ENCODE measurements at places on chromosomes 1 and 21.

DNA sequence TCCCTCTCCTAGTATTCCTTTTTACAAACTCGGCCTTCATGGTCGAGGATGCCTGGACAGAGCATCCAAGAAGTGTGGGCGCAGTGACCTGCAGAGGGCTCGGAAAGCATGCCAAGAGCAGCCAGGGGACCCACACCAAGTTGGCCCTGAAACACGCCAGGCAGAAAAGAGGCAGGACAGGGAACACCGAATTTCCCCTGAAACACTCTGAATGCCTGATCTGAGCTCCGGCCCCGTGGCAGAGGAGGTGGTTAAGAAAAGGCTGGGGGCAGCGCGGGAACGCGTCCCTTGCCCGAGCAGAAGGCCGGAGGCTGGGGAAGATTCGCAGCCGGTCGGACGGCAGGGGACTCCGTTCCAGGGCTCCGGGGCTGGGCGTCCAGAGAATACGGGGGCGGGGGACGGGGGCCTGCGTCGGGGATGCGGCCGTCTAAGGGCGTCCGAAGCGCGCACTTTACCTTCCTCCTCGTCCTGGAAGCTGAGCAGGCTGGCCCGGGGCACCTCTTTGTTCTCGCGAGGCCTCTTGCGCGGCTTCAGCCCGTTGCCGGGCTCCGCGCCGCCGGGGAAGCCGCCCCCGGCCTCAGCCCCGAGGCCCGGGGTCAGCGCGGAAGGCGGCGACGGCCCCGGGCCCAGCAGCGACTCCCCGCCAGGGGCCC lies 558 bp downstream of the PAXBP1 start:
- peak; percentile 55 for DNase-seq

GRCh38 chr1:37858931-37859506 lies 373 bp downstream of the MTF1 start:
- DNase-seq: peak; percentile 17

- no peak for DNase-seq
Observed at GRCh38 chr1:243793298-243793697, 56.7 kb downstream of the AKT3 start.

DNA sequence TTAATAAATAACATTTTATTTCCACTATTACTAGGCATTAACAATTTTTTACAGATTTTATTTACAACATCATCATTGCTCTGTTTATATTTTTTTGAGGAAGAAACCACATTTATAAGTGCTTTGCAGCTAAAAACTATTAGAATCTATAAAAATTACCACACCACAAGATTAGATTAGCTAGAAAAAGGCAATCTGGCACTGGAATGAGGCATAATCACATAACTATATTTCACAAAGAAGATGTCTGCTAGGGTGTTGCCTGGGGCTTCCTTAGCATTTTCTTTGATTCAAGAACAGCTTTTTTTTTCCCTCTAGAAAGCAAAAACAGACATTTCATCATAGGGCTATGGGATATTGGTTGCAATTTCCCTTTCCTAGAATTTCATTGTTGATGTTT lies 2169.2 kb downstream of the MRPL39 start:
- no peak for DNase-seq

DNA sequence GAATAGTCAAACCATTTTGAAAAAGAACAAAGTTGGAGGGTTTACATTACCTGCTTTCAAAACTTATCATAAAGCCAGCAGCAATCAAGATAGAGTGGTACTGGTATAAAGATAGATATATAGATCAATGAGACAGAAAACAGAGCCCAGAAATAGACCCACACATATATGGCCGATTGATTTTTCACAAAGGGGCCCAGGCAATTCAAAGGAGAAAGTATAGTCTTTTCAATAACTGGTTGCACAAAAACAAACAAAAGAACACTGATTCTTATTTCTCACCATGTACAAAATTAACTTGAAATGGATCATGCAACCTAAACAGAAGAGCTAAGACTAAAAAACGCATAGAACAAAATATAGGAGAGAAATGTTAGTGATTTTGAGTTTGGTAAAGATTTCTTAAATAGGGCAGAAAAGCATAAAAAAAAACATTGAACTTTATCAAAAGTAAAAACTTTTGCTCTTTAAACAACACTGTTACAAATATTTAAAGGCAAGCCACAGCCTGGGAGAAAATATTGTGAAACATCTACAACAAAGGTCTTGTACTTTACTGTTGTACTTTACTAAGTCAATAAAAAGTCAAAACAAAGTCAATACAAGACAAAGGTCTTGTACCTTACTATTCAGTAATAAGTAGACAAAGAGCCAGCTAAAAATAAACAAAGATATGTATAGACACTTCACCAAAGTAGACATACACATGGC lies 50.2 kb downstream of the ST3GAL3 start:
- DNase-seq: no peak

- DNase-seq: no peak
Observed at GRCh38 chr1:37817481-37817880, 9.5 kb upstream of the YRDC start.

GRCh38 chr1:110203021-110203661 lies 7.0 kb upstream of the KCNC4 start:
- DNase-seq: peak; percentile 66

DNA sequence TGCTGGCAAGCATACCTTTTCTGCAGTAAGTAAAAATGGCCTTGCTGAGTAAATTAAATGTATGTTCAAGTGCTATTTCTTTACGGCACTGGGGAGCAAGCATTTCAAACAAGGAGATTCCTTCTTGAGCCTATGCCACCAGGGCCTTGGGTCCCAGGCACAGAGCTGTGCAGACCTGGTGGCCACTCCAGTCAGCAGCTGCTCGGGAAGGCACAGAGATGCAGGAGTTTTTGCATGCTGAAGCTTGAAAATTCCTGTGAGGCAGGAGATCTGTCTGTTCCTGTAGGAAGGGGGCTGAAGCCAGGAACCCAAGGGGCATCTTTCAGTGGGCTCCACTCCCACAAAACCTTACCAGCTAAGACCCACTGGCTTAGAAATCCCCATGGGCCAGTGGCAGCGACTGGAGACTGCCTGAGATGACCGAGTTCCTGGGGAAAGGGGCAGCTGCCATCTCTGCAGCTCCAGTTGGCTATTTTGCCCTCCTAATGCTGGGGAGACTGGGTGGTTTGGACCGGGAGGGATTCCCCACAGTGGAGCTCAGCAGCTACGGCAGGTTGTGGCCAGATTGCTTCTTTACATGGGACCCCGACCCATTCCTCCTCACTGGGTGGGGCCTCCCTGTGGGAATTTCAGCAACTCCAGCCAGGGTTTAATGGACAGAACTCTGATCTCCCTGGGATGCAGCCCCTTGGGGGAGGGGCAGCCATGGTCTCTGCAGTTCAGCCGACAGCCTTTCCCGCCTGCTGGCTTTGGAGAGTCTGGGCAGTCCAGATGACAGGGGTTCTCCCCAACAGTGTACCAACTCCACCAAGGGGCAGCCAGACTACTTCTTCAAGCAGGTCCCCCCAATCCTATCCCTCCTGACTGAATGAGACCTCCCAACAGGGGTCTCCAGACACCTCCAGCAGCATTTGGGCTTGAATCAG lies 8.4 kb upstream of the PGBD2 start:
- no peak for DNase-seq

GRCh38 chr1:25544819-25545218 lies 1.4 kb downstream of the LDLRAP1 start:
- DNase-seq: no peak

DNA sequence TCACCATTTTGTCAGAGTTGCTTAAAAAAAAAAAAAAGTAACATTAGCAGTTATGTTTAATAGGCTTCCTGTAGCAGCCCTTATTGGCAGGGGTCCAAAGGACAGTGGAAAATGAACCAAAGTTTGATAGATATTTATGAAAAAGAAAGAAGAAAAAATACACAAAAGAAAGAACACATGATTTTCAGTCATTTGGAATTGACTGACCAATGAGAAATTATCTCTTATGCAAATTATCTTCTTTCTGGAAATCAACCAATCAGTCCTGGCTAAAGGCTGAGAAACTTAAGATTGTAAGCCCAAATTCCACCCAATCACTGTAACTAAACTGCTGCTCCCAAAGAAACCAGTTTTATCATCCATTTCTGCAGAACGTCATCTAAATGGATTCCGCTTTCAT lies 282.4 kb downstream of the TM2D1 start:
- no peak for DNase-seq

DNA sequence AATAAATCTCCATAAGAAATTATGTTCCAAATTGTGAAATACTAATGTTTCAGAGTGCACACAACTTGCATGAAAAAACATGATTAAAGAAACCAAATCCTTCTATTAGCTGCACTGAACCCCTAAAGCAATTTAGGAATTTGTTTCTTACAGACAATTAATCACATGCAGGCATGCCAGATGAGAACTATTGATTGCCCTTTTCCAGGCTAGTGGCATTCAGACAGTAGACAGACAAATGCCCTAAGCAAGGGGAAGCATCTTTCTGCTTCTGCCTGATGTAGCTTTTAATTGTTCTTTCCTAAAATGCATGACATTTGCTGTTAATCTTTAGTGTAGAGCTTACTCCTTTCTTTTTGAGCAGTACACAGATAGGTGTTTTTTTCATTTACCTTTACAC lies 229.5 kb downstream of the DPYD start:
- no peak for DNase-seq

GRCh38 chr1:36693603-36694002 lies 210.9 kb upstream of the CSF3R start:
- no peak for DNase-seq
